ENCODE measurements at places on chromosomes 7 and 10. TPM values are rescaled to one million over a fixed set of nuclear protein-coding genes. Genes with fewer than 3 reads are reported as not detected.

GRCh38 chr7:130998993-130999602 lies 265.1 kb upstream of the KLF14 start:
- DNase-seq: peak; percentile 76

- no peak for DNase-seq
Observed at GRCh38 chr7:139596626-139597025, 73.1 kb downstream of the CLEC2L start.

DNA sequence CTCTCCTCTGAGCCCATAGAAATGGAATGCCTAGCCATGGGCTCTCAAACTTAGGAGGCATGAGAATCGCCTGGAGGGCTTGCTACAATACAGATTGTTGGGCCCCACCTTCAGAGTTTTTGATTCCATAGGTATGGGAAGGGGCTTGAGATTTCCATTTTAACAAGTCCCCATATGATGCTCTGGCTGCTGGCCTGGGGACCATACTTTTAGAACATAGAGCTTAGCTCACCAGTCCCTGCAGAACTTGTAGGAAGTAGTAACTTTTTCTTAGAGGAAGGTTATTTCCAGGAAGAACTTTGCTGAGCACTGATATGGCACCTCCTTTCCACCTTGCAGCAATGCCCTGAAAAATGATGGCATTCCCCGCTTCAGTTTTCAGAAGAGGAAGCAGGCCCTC lies 177.0 kb upstream of the ZMIZ1 start:
- no peak for DNase-seq

DNA sequence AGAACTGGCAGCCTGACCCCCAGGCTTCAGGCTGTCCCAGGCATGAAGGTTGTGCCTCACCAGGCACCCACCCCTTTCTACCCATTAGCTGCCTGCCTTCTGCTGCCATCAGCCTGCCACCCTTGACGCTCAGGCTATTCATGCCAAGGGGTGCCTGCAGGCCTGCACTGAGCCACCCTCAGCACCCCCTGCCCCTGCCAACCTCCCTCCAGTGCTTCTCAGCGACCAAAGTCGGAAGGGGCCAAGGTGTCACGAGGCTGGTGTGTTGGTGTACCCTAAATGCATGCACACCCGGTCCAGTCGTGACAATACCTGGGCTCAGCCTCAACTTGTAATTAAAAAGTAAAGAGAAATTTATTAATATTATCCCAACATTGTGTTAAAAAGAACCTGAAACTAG lies 422.7 kb downstream of the ARL4A start:
- no peak for DNase-seq

DNA sequence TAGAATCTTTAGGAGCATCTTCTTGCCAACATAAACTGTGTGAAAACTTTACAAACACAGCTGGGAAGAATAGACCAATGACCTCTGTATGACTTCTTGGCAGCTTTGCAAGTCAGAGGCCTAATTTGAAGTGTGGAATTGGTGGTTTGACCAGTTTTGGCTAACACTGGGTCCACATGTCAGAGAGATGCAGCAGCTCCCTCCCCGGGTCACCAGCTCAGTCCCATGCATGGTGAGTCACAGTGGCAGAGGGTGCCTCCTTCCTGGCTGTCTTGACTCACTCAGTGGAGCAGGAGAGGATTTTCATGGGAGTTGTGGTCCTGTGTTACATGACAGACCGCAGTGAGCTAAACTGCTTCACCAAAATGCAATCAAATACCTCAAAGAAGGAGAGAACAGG lies 8.2 kb upstream of the STARD3NL start:
- DNase-seq: peak; percentile 98

DNA sequence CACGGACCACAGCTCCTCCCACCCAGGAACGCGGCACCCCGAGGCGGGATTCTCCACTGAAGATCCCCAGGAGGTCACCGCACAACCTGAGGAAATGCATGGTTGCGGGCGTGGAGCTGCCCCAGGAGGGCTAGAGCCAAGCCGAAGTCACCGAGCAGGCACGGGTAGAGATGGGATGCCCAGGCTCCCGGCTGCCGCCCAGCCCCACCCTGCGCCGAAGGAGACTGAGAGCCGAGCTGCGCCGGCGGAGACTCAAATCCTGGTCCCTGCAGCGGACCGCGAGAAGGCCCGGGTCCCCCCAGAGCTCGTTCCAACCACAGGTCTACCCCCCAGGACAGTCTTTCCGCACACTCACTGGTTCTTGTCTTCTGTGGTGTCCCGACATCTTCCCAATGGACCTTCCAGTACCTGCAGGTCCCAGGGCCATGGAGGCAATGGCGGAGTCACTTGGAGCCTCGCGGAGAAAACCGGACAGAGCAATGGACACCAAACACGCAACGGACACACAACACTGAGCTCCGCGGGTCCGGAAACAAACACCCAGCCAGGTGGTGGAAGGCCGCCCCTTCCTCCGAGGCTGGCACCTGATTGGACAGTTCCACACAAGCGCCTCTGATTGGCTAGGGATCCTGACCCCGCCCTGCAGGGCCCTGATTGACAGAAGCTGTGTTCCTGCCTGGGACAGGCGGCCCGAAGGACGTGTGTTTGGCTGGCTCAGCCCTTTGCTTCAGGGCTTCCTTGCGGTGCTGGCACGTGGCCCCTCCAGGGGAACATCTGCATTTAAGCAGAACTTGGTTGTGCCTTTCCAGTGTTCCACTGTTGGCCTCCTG lies 331.9 kb upstream of the NUPR2 start:
- no peak for DNase-seq

GRCh38 chr7:156932006-156932405 lies 17.5 kb upstream of the NOM1 start:
- no peak for DNase-seq

- no peak for DNase-seq
Observed at GRCh38 chr10:74824184-74824899, 2.1 kb upstream of the KAT6B start.

DNA sequence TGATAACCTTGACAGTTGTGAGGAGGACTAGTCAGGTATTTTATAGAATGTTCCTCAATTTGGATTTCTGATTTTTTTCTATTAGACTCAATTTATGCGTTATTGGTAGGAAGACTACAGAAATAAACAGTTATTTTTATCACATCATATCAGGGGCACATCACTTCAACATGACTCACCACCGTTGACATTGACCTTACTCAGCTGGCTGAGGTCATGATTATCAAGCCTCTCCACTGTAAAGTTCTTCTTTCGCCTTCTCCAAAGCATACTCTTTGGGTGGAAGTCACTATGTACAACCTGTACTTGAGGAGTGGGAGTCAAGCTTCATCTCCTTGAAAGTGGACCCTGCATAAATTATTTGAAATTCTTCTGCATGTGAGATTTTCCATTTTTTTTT lies 194.3 kb upstream of the IGFBP3 start:
- DNase-seq: no peak

NKX2-3 gene
- polyA plus RNA-seq: not detected

ADO gene
- polyA plus RNA-seq: 13.2 TPM

OR2A2 gene
- not detected for polyA plus RNA-seq

PRKG1 gene
- polyA plus RNA-seq: 20.9 TPM
